Left ventricle myocardium superior (tissue), 1 donor: ENCODE measurements at places on chromosomes 12 and 14.

DNA sequence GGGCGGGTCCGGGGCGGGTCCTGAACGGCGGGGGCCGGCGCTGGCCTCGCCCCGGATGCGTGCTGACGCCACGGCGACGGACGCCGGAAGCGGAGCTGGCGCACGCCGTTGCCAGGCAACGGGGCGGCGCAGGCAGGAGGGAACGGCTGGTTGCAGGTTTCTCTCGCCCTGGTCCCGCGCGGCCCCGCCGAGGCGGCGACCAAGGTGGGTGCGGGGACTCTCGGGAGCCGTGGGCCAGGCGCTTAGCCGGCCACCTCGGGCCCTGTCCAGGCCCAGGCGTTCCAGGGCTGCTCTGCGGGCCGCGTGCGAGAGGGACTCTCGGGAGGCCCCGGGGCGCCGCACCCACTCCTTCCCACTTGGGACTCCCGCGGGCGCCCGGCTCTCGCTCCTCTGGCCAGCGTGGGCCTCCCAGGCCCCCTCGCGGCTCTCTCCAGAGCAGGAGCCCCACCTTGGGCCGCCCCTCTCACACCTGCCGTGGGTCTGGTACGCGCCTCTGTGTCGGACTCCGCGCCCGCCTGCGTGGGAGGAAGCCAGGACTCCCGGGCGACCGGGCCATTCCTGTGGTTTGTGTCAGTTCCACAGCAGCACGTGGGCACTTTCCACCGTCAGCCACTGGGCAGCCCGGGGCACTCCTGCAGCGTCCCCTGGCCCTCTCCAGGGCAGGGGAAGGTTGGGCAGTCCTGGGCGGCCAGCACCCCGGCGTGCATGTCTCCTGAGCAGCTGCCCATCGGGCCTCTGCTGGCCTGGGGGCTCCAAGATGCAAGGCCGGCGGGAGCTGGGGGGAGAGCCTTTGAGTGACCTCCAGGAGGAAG is at the start of gene CLBA1:
Gene CLBA1, plus strand, starts transcription at position 114 of the 812 bp plus-strand sequence. Its CDS starts 644 bp downstream, at position 758.
- peak; percentile 95 for DNase-seq

DNA sequence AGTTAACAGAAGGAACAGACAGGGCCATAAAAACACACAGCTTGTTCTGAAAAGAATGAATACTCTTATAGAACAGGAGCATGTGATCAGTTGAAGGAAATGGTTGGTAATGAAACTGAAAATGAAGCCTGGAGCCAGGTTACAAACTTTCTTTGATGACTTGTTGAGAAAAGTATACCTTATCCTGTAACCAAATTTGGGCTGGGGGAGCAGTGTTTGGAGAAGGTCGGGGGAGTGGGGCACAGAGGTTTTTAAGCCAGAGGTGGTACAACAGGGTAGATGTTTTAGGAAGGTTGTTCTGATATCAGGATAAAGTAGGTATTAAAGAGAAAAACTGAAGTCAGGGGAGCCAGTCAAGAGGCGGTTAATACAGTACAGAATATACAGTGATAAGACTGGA is 8.2 kb downstream of the GOLT1B start:
- DNase-seq = no peak

- DNase-seq = no peak
These were observed 82.1 kb downstream of the WSCD2 start for GRCh38 chr12:108211157-108211556.

DNA sequence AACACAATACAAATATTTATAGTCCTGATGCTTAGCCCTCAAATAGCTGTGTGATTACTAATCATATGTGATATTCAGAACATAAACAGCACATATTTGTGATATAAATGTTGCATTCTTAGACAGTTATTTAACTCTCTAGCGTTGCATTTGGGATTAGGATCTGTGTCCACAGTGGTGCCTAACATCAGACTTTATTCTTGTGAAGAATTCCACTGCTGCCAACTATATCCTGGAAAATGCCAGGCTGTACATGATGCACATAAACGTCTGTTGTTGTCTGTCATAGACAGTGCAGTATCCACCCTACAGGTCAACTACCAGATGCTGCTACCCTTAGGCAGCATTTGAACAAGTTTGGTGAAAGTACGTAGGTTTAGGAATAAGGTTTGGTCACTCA is 39.0 kb downstream of the SLC38A4 start:
- no peak for DNase-seq

- DNase-seq = no peak
These were observed 187.2 kb upstream of the NEDD1 start for GRCh38 chr12:96719660-96720362.

DNA sequence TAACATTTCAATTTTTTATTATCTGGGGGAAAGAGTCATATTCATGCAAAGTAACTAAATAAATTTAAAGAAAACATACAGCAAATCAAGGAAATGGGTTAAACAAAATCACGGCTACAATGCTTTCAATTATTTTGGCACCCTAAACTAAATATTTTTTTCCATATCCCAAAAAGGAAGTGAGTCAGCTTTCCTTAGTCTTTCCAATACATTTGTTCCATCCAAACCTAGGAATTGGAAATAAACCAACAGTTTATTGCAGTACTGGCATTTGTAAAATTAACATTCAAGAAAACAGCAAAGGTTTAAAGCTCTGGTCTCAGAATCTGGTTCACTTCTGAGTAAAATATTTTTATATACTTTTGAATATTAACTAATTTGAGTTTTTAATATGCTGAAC is 89.2 kb downstream of the BCL2L14 start:
- no peak for DNase-seq

GRCh38 chr14:20524027-20524426 is 18.7 kb downstream of the RNASE10 start:
- no peak for DNase-seq

DNA sequence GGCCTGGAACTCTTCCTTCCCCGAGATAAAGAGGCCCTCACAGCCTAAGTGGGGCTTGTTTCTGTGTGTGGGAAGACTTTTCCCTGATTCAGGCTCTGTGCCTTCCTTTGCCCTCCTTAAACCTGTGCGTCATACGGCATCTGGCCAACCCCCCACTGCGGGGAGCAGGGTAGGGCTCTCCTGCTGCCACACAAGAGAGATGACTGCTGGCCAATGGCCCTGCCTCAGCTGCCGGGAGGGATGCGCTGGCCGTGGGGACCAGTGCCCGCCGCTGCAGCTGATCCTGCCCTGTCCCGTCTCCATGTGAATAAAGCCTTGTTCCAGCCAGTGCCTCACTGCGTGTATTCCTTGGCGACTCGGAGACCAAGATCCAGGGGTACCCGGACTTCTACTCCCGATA is 42.5 kb upstream of the BEGAIN start:
- no peak for DNase-seq

GRCh38 chr12:56954958-56955355 is 2.5 kb downstream of the RDH16 start:
- no peak for DNase-seq

DNA sequence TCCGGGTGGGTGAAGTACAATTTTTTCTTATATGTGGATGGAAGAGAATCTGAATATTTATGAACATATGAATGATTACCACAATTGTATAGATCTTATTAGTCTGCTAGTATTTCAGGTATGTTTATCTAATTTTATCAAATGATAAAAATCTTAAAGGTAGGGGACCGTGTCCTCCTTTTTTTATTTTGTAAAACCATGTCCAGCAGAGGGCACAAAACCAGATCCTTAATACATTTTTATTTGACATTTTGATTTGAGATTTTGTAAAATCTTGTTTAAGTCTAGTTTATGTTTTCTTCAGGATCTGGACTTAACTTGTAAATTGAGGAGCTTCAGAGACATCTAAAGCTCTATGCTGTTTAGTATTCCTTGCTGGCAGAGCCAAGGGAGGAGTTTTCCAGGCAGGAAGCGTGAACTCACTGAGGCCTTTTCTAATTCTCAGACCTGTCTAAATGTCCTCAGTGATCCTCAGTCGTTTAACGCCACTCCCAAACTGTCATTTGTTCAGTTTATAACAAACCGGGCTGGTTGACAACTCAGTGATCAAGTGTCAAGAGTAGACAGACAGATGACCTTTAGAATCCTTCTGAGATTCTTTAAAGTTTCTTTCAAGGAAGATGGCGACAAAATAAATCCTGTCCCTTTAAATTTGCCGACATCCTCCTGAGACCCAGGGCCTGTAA is 263.9 kb downstream of the KTN1 start:
- DNase-seq = no peak

DNA sequence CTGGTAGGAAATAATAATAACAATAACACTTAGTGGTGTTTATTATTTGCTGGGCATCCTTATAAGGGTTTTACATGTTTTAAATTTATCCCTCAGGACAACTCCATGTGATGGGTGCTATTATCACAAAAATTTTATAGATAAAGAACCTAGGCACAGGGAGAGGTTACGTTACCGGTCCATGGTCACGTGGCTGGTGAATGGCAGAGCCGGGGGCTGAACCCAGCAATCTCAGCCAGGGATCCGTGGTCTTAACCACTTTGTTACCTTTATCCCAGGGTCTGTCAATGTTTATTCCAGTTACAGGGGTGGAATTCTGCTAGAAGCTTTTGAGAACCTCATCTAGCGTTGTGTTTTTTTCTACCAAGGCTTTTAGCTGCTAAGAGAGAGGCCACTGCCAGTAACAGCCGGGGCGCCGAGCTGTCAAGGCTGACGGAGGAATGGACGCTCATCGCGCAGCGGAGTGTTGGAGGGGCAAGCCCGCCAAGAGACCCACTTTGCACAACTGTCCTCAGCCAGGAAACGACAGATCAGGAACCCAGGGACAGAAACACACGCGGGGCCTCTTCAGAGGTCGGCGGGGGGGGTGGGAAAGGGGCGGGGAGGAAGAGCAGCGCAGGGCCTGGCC is 418 bp downstream of the AMN1 start:
- DNase-seq = no peak

GRCh38 chr12:131123817-131124216 is 170.1 kb downstream of the ADGRD1 start:
- DNase-seq = no peak

- DNase-seq = no peak
These were observed 7.4 kb upstream of the TESPA1 start for GRCh38 chr12:54991991-54992375.

GRCh38 chr12:124259154-124260066 is 35.5 kb upstream of the RFLNA start:
- no peak for DNase-seq
